Central memory CD4-positive, alpha-beta T cell (primary cell): ENCODE measurements at places on chromosomes 5 and 9.

GRCh38 chr9:77541055-77541454 lies 107.1 kb downstream of the GNA14 start:
- no peak for DNase-seq

GRCh38 chr5:78467752-78468357 lies 107.4 kb downstream of the SCAMP1 start:
- no peak for DNase-seq

GRCh38 chr5:181149355-181149754 lies 2.0 kb downstream of the OR2V2 start:
- no peak for DNase-seq

- DNase-seq = no peak
These were observed 4.7 kb downstream of the TESK1 start for GRCh38 chr9:35609820-35610163.

- DNase-seq = no peak
These were observed 44.0 kb upstream of the GLRX start for GRCh38 chr5:95866435-95867040.

- DNase-seq = no peak
These were observed 43.9 kb downstream of the PRRT1B start for GRCh38 chr9:131589124-131589711.

DNA sequence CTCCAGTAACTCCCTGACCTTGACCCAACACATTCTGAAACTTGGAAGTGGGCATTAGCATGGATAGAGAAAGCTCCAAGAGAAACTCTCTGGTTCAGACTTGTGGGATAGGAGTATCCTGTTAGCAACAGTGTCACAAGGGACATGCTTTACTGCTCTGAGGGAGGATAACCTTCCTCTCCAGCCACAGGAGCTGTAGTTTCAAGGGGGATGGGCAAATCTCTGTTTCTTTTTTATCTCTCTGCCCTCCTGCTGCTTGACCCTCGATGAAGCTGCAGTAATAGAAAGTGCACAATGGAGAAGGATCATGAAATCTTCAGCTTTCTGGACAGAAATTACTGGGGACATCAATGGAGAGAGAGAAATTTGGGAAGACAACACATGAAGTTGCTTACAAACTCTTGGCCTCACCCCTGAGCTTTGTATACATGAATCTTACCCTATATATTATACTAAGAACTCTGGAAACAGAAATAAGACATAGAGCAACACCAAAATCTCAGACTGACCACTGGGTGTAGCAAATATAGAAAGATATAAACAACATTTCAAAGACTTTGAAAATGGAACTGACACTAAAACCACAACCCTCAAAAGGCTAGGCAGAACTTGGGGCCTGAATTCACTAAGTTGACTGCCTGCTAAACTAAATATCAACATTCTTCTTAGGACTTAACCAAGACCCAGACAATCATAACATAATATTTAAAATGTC lies 471.0 kb upstream of the MEF2C start:
- DNase-seq = no peak

- no peak for DNase-seq
These were observed 1.8 kb downstream of the RALGDS start for GRCh38 chr9:133119103-133119845.

- DNase-seq = no peak
These were observed 81.6 kb downstream of the ADAMTS16 start for GRCh38 chr5:5221724-5222123.

GRCh38 chr5:115599502-115599901 lies 2.8 kb downstream of the TICAM2 start:
- no peak for DNase-seq

DNA sequence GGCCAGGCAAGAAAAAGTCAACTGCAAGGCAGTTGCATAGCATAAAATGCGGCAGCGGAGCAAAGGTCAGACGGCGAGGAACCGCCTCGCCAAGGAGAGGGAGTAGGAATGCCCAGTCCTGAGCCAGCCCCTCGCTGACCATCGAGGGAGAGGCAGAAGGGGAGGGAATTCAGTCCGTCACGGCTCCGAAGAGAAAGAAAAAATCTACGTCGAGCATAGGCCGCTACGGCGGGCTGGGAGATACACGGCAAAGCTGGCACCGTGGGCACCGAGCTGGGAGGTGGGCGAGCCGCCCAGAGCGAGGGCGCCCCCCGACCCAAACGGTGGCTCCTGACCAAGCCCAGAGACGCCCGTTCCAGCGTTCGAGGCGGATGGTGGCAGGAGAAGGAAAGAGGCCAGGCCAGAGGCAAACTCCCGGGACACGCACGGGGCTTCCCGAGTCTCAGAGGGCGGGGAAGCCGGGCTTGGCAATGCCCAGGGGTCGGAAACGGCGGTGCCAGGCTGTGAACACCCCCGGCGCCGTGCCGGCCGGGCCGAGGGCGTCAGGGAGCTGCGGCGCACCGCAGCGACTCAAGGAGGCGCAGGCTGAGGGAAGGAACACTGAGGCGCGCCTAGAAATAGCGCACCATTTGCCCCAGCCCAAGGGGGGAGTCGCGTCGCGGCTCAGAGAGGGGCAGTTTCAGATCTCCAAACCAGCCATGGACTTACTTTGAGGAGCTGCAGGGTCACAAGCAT lies 518 bp downstream of the SPRY4 start:
- DNase-seq = no peak

GRCh38 chr5:99438619-99439018 lies 509.8 kb upstream of the CHD1 start:
- DNase-seq = no peak

DNA sequence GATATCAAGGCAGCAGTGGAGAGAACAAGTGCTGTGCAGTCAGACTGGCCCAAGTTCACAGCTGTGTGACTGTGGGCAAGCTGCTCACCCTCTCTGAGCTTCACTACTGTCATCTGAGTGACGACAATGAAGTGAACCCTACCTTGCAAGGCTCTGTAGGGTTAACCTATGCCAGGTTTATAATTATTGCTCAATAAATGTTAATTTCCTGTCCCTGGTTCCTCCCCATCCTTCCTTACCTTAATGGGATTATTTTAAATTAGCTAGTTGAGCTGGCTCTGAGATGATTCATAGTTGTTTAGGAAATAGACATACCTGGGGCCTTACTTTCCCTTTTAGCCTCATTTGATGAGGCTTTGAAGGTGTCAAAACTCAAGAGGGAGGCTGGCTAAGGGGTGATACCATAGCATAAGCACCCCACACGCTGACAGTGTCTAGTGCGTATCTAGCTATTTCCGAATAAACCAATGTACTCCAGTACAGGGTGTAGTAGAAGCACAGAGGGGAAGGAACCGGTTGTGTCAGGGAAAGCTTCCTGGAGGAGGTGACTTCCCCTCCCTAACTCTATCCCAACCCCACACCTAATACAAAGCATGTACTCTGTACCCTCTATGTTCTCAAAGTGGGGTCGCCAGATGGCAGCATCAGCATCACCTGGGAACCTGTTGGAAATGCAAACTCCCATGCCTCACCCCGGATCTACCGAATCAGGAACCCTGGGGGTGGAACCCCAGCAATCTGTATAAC lies 63.3 kb upstream of the SLC25A51 start:
- DNase-seq = no peak

DNA sequence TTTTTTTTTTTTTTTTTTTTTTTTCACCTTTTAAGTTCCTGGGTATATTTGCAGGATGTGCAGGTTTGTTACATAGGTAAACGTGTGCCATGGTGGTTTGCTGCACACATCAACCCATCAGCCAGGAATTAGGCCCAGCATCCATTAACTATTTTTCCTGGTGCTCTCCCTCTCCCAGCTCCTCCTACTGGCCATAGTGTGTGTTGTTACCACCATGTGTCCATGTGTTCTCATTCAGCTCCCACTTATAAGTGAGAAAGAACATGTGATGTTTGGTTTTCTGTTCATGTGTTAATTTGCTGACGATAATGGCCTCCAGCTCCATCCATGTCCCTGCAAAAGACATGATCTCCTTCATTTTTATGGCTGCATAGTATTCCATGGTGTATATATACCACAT lies 350.5 kb downstream of the MAN2A1 start:
- DNase-seq = no peak
